ENCODE measurements at places on chromosomes 4 and X.

- DNase-seq = no peak
Observed at GRCh38 chr4:70877556-70877955, 24.6 kb upstream of the MOB1B start.

GRCh38 chrX:108070891-108071290, 20.5 kb downstream of the PSMD10 start:
- peak; percentile 9 for DNase-seq

DNA sequence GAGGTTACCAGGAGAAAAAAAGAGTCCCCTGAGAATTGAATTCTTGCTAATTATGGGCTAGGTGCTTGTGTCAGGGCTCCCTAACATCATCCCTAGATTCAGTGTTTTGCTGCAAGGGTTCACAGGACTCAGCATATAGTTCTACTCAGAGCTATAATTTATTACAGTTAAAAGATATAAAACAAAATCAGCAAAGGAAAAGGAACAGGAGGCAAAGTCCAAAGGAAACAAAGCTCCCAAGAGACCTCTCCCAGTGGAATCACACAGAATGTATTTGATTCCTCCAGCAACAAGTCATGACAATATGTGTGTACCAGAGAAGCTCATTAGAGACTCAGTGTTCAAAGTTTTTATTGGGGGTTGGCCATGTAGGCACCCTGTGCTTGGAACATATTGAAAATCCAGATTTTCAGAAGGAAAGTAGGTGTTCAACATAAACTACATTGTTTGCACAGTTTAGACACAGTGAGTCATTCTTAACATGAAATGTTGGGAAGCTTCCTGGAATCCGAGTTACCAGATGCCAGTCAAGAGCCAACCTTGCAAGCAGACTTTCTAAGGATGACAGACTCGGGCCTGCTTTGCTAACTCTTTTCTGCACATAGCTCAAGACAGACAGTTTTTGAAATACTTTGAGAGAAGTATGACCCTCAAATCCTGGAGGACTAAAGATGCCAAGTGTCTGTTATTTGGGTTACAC, 311.3 kb upstream of the EMCN start:
- DNase-seq = peak; percentile 27

DNA sequence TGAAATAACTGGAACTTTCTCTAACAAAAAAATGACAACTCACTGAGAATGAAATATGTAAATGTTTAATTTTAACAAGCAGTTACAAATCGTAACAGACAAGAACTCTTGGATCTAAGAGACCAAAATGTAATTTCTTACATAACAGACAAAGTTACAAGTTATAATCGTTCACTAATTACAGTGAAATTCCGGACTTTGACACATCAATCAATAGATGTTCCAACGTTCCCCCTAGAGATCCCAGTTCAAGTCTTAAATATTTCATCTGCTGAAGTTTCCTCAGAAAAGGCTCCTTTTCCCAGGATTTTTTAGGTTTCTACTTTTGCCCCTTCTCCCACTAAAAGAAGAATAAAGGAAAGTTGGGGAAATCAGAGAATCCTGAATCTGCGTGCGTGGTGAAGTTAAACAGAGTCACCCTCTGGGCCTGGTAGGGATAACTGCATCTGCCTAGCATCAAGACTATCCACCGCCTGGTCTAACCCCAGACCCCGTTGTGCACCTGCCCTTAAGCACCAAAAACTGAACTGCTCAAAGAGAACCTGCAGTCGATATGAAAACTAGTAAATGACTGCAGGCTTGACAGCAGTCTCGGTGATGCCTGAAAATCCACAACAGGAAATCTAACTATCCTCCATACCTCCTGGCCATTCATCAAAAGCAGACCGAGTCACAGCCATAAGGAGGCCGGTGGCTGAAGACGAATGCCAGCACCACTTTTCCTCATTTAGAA, 2.3 kb downstream of the IRF2 start:
- DNase-seq = peak; percentile 10

GRCh38 chr4:24894846-24895245, 18.0 kb downstream of the CCDC149 start:
- no peak for DNase-seq

GRCh38 chrX:109890910-109891502, 111.9 kb upstream of the TMEM164 start:
- DNase-seq = peak; percentile 34

DNA sequence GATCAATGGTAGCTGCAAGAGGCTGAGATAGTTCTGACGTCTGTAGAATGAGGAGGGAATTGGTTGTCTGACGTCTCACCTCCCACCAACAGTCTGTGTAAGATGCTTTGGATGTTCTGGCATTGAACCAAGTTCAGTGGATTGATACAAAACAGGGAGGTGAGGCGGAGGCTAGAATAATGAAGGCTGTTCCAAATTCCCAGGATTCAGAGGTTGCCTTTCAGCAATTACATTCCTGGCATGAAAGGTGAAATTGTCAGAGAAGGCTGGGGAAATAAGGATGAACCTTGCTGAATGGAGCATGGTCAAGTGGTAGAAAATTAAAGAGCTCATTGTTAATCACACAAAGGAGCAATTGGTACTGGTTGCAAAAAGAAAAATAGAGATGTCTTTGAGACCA, 241.6 kb downstream of the FBXW7 start:
- no peak for DNase-seq

- no peak for DNase-seq
Observed at GRCh38 chr4:151743128-151743854, 17.5 kb downstream of the GATB start.

DNA sequence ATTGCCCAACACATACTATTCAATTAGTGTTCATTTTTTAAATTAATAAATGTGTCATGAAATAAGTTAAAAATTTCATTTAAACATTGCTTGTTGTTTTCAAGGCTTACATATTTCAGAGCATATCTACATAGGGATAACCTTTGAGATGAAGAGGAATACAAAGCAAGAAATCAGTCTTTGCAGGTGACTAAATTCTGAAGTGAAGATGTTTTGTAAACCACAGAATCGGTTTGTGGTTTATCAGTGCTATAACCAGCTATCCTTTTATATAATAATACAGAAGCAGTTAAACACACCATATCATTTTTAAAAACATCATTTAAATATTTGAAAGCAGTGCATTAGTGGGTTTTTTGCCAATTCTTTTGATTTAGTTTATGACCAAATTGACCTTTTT, 26.9 kb downstream of the FAM241A start:
- no peak for DNase-seq

- DNase-seq = no peak
Observed at GRCh38 chr4:8722556-8722955, 130.0 kb downstream of the CPZ start.

GRCh38 chrX:128781506-128781905, 729.3 kb upstream of the ACTRT1 start:
- DNase-seq = peak; percentile 3

DNA sequence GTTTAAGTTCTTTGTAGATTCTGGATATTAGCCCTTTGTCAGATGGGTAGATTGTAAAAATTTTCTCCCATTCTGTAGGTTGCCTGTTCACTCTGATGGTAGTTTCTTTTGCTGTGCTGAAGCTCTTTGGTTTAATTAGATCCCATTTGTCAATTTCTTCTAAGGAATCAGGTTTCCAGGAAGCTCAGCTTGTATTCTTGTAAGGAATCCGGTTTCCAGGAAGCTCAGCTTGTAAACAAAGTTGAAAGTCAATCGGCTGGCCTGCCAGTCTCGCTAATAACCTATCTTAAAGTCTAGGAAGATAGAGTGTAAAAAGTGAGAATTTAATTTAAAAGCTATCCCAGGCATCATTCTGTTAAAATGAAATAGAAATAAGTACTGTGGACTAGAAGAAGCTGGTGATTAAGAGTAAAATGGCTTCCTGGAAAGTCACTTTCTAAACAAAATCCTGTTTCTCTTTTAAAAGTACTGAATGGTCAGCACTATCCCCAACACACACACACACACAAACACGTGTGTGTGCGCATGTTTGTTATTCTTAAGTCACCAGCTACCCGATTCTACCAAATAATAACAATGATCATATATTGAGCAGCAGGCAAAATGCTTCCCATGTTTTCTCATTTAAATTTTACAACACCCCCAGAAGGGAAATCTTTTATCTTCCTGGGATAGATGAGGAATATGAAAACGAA, 171.7 kb downstream of the PAPSS1 start:
- DNase-seq = no peak

GRCh38 chr4:47533689-47534347, 48.7 kb downstream of the ATP10D start:
- DNase-seq = no peak

All from urothelium cell line (cell line).